ENCODE measurements at places on chromosomes 11 and 22.

DNA sequence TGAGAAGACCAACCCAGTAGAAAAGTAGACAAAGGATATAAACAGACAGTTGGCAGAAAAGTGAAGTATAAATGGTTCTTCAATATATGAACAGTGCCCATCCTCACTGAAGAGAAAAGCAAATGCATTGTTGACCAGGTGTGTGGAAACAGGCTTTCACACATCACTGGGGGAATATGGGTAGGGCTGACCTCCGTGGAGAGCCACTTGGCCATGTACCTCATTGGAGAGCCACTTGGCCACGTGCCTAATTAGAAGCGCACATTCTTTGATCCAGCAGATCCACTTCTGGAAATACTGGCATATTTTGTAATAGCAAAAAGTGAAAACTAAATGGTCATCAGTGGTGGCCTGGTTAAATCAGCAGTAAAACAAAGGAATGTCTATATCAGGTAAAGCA is 43.2 kb downstream of the PPP6R3 start:
- no peak for DNase-seq

- DNase-seq, result no peak
These were observed 10.4 kb upstream of the TCF20 start for GRCh38 chr22:42280836-42281235.

DNA sequence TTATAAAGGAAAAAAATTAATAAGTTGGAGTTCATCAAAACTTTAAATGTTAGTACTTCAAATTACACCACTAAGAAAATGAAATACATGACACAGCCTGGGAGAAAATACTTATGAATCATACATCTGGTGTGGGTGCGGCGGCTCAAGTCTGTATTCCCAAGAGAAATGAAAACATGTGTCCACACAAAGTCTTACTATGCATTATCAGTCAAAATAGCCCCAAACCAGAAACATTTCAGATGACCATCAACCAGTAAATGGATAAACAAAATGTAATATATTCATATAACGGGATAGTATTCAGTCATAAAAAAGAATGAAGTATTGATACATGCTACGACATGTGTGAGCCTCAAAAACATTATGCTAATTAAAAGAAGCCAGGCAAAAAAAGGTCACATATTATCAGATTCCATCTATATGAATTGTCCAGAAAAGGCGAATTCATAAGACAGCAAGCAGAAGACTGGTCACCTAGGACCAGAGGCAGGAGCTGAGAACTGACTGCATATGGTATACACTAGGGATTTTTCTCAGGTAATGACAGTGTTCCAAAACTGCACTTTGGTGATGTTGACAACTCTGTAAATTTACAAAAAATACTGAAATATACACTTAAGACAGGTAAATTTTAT is 5.3 kb upstream of the AKIP1 start:
- no peak for DNase-seq

DNA sequence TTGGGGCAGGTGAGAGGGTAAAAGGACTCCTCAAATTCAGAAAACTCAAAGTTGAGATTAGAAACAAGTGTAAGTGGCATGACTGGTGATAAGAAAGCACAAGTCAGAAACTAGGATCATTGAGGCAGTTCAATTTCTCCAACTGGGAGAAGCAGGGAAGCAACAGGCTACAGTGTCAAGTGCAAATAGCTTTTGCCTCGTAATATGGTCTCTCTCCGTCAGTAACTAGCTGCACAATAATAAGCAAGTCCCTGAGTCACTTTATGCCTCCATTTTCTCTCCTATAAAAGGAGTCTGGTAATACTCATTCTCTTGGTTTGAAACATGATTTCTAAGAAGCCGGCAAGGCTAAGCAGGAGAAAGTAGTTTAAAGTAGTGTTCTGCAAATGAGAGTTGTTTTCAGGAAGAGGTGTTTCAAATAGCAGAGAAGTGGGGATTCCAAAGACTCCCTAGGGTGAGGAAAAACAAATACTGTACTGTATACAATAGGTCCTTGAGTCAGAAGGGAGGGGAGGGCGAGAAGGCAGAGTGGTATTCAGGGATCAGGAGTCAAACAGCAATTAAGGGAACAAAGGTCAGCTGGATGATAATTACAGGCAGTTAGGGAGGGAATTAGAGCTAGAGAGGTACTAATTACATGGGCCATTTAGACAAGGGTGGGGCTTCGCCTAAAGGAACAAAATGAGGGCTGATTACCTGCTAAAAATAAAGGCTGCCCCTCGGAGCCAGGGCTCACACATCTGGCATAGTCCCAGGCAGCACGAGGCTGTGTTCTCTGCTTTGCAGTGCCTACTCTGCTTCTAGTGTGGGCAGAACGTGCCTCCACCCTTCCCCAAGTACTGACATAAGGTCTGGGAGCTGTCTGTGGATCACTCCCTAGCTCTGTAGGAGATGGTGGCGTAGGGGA is 96.0 kb upstream of the BDNF start:
- DNase-seq, result no peak

- DNase-seq, result no peak
These were observed 19.9 kb upstream of the USP47 start for GRCh38 chr11:11821899-11822298.

GRCh38 chr11:77813256-77813655 is 7.3 kb downstream of the RSF1 start:
- DNase-seq, result no peak

- no peak for DNase-seq
These were observed 44.1 kb downstream of the RPS6KA4 start for GRCh38 chr11:64403106-64403505.

DNA sequence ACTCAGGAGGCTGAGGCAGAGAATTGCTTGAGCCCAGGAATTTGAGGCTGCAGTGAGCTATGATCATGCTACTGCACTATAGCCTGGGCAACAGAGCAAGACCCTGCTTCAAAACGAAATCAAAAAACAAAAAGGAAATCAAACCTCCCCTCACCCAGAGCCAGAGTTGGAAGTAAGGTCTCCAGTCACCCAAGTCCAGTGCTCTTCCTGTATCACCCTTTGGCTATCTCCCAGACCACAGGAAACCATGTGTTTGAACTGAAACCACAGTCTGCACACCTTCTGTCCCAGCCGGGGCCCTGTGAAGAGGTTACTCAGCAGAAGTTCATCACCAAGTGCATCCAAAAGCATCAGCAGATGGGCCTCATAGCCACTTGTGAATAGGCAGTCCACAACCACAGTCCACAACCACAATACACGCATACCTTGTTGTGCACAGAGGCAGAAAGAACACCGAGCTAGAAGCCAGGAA is 4.6 kb downstream of the MYH9 start:
- DNase-seq, result peak; percentile 56

DNA sequence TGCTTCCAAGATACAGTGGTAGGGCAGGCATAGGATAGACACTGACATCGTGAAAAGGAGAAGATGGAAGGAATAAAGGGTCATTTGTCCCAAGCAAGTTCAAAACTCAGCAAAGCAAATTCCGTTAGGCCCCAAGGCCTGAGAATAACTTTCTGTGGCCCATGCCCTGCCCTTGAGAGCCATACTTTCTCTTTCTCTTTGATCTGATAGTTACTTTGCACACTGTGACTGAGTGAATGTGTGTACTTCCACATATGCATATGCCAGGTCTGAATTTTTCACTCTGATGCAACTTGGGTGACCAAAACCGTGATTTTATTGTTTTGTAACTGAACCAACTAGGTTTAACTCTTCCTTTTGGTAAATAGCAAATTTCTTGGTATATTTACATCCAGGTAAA is 371.5 kb downstream of the RAB38 start:
- DNase-seq, result no peak

DNA sequence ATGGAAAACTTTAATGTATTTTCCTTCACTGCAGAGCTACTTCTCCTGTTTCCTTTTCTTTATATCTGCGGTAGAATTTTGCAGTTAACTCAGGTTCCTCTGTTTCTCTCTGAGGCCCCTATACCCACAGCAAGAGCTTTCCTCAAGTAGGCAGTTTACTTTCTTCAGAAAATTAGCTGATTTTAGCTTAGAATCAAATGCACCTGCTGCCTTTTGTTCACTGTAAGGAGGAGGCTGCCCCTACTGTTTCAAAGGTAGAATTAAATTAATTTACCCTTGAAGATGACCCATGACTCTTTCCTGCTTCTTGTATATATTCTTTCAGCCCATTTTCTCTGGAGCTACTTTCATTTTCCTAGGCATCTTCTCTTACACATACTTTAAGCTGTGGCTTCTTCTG is 68.7 kb upstream of the GDPD4 start:
- DNase-seq, result no peak

DNA sequence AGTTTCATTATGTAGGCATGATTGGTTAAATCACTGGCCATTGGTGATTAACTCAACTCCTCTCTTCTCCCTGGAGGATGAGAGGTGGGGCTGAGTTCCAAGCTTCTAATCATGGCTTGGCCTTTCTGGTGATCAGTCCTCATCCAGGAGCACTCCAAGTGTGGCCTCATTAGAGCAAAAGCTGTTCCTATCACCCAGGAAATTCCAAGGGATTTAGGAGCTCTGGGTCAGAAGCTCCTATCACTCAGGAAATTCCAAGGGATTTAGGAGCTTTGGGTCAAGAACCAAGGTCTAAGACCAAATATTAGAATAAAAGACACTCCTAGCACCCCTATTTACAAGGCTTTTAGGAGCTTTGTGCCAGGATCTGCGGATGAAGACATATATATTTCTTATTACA is 168.0 kb upstream of the BDNF start:
- no peak for DNase-seq
